Coronary artery (tissue), 2 donors: ENCODE measurements at places on chromosomes 11 and 22.

DNA sequence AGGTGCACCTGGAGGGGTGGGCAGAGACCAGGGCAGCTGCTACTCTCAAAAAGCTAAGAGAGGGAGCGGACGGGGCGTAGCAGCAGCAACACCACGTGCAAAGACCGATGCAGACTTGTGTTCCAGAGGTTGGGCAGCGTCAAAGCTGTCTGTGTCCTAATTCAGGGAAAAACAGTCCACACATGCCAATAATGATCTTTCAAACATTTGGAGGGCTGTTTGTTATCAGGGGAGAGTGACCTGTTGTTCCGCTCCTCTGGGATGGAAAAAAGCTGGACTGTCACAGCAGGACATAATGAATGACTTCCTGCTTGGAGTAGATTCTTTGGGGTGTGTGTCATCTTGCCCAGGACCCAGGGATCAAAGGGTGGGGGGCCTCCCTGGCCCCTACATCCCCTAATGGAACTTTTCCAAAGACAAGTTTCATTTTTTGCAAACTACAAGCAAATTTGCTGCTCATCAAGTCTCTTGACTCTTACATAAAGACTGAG, 6.2 kb upstream of the FBLN1 start:
- DNase-seq: no peak

GRCh38 chr22:16915701-16916100, 90.5 kb upstream of the XKR3 start:
- no peak for DNase-seq

GRCh38 chr22:46122980-46123693, 27.2 kb upstream of the PPARA start:
- no peak for DNase-seq

DNA sequence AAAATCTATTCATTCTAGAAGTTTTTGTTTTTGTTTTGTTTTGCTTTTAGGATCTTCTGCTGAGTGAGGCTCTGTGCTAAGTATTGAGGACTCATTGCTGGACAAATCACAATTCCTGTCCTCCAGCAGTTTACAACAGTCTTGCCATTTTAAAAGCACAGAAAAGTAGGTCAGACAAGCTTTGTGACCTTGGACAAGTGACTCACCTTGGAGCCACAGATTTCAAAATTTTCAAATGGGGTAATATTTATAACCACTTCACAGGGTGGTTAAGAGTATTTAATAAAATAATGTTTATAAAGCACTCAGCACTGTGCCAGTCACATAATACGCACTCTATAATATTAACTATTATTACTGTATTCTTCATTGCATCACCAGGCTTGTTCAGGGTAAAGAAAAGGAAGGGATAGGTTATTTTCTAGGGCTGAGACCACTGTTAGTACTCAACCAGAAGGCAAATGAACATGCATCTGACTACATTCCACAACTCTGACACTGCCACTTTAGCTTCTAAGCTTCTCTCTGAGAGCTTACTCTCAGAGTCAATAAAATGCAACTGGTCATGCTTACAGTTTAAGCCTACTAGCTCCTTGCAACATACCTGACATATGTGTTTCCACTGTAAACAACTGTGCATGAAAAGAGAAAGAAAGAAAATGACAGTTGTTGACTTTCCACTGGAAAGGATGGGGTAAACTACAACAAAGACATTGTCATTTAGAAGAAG, 63.2 kb upstream of the FIBIN start:
- DNase-seq: no peak

GRCh38 chr11:102197670-102198139, 87.5 kb downstream of the YAP1 start:
- DNase-seq: no peak

DNA sequence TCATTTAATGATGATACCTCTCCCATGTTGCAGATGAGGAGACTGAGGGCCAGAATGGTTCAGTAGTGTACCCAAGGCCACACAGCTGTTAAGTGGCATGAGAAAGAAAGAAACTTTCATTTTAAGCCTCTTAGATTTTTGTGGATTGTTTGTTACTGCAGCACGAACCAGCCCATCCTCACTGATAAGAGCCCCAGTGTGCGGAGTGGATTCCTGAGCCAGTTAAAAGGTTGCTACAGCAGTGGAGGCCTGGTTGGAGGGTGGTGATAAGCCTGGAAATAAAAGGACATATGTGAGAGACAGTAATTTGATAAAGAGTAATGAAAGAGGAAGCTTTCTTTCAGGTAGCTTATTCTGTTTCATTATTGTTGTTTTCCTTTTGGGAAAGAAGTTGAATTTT, 89.0 kb downstream of the ATXN10 start:
- no peak for DNase-seq

GRCh38 chr11:97363331-97363730, 973.5 kb downstream of the JRKL start:
- no peak for DNase-seq

DNA sequence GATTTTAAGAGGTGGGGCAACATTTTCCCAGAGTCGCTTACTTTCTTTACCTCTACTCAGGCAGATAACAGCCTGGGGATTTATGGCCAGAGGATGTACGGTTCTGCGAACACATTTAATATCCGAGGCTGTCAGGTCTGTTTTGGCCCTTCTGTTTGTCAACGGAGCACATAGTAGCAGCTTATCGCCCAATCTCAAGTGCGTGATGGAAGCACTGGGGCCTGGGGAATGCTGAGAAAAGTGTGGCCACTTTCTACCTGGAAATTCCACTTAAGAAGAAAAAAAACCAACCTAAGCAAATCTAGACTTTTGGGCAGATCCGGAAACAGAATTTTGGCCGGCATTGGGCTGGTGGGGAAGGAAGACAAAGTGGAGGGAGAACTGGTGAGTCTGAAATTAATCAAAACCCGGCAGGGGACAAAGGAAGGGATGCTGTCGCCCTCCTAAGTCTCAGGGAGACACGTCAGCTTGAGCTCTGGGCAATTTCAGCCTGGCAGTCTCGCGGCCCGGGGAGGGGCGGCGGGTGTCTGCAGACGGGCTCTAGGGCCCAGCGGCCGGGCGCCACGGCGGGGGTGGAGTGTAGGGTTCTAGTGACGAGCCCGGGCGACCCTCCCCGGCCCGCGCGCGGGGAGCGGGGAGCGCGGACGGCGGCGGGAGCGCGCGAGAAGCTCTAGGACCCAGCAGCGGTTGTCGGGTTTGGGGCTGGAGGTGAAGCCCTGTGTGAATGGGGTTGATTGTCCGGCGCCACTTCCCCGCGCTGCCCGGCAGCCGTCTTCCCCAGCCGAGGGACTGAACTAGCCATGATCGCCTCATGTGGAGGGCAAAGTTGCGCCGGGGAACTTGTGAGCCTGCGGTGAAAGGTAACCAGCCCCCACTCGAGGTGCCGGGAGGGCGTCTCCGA, at the start of gene AMOTL1:
Gene AMOTL1, plus strand, starts transcription at position 656 of the 901 bp plus-strand sequence. Its CDS starts 156 bp downstream, at position 812.
- DNase-seq: peak; percentile 94

- DNase-seq: no peak
These were observed 36.6 kb upstream of the COMT start for GRCh38 chr22:19904935-19905334.
